ENCODE measurements at places on chromosomes 5 and 9.

GRCh38 chr5:174654442-174654841 is 69.9 kb upstream of the MSX2 start:
- no peak for DNase-seq

DNA sequence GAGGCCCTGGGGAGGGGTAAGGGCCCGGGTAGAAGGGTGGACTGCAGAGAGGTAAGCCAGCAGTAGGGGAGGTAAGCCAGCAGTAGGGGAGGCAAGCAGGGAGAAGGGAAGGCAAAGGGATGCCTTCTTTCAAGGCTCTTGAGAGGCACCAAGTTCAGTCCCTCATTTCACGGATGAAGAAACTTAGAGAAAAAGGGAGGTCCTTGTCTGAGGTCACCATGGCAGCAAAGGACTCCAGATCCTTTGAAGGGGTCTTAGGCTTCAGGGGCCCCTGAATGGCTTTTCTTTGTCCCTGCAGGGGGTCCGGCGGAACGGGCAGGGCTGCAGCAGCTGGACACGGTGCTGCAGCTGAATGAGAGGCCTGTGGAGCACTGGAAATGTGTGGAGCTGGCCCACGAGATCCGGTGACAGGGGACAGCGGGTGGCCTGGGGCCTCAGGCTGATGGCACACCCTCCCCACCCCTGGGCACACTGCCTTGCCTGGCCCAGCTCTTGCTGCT is 42.6 kb downstream of the RGS3 start:
- no peak for DNase-seq

DNA sequence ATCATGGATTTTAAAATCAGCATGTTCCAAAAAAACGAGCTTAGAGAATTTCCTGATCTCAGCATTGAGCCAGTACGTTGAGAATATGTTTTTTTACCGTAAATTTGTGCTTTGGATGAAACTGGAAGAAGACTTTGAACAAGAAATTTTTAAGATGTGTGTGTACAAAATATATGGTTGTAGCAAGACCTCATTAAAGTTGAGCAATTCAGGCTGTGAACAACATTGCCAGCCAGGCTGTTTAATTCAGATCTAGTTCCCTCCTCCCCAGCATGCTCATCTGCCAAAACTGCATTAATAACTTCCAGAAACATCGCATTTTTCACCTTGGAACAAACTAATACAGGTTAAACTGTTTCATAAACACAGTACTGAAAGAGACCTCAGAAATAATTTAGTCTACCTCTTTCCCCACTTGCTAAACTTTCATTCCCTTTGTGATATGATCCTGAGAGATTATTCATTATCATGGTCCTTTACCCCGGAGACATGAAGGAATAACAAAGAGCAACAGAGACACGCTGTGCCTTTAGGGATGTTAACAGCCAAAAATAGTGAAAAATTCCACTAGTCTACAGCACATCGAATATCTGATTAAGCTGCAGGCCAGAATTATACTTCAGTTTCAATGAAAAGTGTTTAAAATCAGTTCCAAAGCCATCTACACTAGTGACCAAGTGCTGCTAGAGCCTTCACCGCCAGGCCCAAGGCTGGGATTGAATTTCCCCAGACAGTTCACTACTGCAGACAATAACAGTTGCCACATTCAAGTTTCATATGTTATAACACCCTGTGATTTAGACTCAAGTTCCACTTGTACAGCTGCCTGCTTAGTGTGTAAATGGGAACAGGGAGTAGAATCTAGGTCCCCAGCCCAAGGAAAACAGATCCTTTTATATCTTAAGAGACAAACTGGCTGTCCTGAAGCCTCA is 89.6 kb downstream of the EFNA5 start:
- DNase-seq, result no peak

DNA sequence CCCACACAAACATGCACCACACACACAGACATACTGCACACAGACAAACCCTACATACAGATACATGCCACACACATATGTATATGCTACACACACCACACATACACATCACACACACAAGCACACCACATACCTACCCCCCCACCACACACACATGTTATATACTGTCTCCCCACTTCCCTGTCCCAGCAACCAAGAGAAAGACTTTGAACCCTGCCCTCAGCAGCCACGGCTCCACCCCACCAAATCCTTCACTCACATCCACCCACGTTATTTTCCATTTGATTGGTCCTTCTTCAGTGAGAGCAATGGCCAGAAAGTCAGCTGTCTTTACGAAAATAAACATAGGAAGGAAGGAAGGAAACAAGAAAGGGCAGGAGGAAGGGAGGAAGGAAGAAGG is 479.8 kb downstream of the DIRAS2 start:
- DNase-seq, result no peak

- DNase-seq, result no peak
Measured at GRCh38 chr5:6202149-6202967, 176.0 kb downstream of the MED10 start.

- DNase-seq, result no peak
Measured at GRCh38 chr5:67543720-67544270, 347.2 kb upstream of the CD180 start.

All from LNCaP clone FGC (cell line).